ENCODE measurements at places on chromosomes 5 and 9.
A peak's percentile ranks its signal among the peaks of the same experiment; 100 is the strongest.

DNA sequence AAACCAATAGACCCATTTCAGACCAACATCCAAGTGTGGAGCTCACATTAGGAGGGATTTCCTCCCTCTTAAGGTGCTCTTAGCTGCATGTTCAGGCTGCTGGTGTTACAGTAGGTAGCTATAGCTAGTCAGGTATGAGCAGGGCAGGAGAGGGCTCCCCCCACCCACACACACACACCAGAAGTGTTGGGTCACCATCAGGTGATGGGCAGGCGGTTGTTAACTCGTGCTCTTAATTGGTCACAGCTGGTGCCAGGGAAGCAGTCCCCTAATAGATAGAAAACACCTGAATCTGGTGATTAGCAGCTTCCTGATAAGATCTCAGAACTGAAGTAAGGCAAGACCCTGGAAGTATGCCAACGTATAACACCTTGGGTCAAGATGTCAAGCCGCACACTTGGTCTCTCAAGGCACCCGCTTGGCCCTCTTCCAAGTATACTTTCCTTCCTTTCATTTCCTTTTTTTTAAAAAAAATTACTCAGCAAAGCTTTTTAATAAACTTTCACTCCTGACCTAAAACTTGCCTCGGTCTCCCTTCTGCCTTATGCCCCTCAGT, 532.4 kb downstream of the DNAH5 start:
- peak; percentile 2 for DNase-seq

DNA sequence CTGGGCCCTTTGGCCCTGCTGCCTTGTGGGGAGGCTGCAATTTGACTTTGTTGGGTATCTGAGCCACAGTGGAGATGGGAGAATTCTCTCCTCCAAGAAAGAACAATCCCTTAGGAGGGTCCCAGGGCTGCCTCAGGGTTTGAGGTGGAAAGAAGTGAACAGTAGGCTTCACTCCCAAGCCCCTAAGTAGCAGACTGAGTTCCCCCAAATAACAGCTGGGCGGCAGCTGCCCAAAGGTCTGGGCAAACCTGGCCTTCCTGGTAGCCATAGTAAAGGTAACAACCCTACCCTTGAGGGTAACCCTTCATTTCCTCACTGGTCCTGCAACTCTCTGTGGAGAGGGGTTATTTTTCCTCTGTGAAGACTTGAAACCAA, 746 bp downstream of the RGS3 start:
- no peak for DNase-seq

GRCh38 chr5:112070022-112070421, 313.0 kb upstream of the NREP start:
- DNase-seq: peak; percentile 36

- no peak for DNase-seq
Observed at GRCh38 chr5:66516550-66516949, 79.6 kb upstream of the MAST4 start.

- no peak for DNase-seq
Observed at GRCh38 chr5:33975852-33976251, 8.6 kb downstream of the SLC45A2 start.

DNA sequence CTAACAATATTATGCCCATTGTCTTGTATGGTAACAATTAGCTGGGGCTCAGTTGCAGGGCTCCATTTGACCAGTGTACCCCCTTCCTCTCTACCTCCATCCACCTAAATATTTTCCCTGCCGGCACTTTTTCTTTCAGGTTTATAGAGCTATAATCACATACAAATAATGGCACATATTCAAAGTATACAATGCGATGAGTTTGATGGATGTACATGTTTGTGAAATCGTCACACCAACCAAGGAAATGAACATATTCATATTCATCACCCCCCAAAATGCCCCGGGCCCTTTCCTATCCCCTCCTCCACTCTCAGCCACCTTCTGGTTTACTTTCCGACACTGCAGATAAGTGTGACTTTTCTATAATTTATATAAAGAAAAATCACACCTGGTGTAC, 351.5 kb downstream of the GADD45G start:
- DNase-seq: no peak

DNA sequence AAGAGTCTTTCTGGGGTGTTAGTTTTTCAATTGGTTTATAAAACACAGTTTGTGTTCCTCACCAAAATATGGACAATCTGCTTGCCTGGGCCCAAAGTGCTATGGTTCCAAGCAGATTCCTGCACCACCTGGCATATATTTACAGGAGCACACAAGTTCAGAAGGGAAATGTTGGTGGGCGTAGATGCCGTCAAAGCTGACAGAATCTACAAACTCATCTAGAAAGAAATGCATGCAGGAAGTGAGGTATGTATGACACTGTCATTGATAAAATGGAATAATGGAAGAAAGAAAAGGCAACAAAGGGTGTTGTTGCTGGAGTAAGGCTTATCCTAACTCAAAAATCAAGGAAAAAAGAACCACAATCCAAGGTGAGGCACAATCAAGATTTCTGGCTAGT, 225.8 kb downstream of the MLLT3 start:
- DNase-seq: no peak

GRCh38 chr5:90408571-90409317, 812 bp downstream of the CETN3 start:
- peak; percentile 62 for DNase-seq

DNA sequence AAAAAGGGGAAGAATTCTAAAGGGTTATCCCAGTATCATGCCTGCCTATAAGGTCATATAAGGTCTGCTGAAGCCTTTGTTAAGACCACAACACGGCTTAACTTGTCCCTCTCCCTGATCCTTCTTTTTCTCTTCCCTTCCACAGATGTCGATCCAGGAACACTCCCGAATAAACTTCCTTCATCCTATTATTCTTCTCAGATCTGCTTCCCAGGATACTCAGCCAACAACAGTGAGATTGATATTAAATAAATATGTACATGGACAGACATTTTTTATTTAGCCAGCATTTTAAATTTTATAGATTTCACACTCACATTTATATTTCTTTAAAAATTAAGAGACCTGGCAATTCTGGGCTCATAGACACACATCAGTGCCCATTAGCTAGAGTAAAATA, 44.1 kb downstream of the DPYSL3 start:
- no peak for DNase-seq

Data from epithelial cell of esophagus (primary cell).